ENCODE measurements at places on chromosomes 2 and 18. TPM values are rescaled to one million over a fixed set of nuclear protein-coding genes. Genes with fewer than 3 reads are reported as not detected.

GRCh38 chr2:175034716-175035115, 29.5 kb upstream of the CHN1 start:
- H3K36me3 ChIP-seq: no peaks in the 10 kb centered on the region
- no peak overlapping the region for H3K4me3 ChIP-seq
- no peaks in the 10 kb centered on the region for H3K4me1 ChIP-seq
- no peak for DNase-seq
- H3K27me3 ChIP-seq: no peaks in the 10 kb centered on the region

Gene TAF4B
- total RNA-seq: 5.6 TPM

Gene NOSTRIN
- total RNA-seq: 5.1 TPM

- H3K4me3 ChIP-seq: no peak overlapping the region
- H3K27me3 ChIP-seq: no peaks in the 10 kb centered on the region
- H3K4me1 ChIP-seq: no peaks in the 10 kb centered on the region
- DNase-seq: no peak
These were observed 126.0 kb downstream of the LPIN1 start for GRCh38 chr2:11872247-11872947.

DNA sequence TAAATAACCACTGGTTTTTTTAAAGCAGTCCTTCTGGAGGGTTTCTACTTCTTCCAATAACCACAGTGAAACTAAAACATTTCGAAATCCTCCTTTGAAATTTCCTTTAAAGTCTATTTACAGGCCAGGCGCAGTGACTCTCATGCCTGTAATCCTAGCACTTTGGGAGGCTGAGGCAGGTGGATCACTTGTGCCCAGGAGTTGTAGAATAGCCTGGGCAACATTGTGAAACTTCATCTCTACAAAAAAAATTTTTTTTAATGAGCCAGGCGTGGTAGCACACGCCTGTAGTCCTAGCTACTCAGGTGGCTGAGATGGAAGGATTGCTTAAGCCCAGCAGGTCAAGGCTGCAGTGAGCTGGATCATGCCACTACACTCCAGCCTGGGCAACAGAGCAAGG, 15.2 kb downstream of the KIDINS220 start:
- H3K36me3 ChIP-seq: peaks cover 20% of the 10 kb centered on the region
- peak; percentile 79 for DNase-seq
- H3K4me3 ChIP-seq: no peak overlapping the region
- H3K27ac ChIP-seq: peak overlapping the region; percentile 85

DNA sequence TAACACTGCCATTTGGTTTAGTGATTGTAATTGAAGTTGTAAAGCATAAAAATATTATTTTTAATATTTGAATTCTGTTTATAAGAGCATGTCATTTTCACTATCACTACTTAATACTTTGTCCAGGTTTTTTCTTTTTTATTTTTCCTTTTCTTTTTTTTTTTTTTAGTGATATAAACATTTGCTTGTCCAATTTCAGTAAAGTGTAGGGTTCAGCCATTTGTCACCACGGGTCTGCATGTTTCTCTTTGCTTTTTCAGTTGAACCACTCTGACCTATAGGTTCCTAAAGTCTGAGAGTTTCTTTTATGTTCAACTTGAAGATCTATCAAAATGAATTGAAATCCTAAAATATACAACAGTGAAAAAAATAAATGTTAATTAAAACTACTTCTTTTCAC, 48.5 kb upstream of the SPAG16 start:
- no peaks in the 10 kb centered on the region for H3K36me3 ChIP-seq
- no peaks in the 10 kb centered on the region for H3K4me1 ChIP-seq
- H3K27me3 ChIP-seq: no peaks in the 10 kb centered on the region
- no peak overlapping the region for H3K27ac ChIP-seq
- H3K4me3 ChIP-seq: no peak overlapping the region

DNA sequence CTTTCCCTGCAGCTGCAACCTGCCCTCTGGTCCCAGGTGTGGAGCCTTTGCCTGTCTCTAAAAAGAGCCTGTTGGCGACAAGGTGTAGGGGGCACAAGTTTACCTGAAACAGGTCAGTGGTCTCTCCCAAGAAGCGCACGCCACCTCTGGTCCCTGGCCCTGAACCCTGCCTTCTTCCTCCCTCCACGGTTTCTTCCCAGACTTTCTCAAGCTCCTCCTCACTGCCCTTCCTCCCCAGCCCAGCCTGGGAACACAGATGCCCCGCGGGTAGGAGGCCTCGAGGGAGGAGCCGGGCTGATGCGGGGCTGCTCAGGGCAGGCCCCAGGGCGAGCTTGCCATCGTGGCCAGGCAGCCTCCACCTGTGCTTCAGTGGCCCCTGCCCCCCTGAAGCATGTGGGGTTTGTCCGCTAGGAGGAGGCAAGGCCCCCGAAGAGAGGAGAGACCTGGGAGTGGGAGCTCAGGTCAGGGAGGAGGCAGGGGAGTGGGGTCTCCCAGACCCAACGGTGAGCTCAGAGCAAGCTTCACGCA, 89.5 kb downstream of the SMAD7 start:
- H3K27me3 ChIP-seq: no peaks in the 10 kb centered on the region
- no peaks in the 10 kb centered on the region for H3K36me3 ChIP-seq
- no peak for DNase-seq

GRCh38 chr18:48636436-48636835, 97.6 kb downstream of the CTIF start:
- peaks cover 13% of the 10 kb centered on the region for H3K4me1 ChIP-seq
- no peaks in the 10 kb centered on the region for H3K36me3 ChIP-seq
- H3K27me3 ChIP-seq: no peaks in the 10 kb centered on the region
- no peak overlapping the region for H3K27ac ChIP-seq
- no peak overlapping the region for H3K4me3 ChIP-seq

DNA sequence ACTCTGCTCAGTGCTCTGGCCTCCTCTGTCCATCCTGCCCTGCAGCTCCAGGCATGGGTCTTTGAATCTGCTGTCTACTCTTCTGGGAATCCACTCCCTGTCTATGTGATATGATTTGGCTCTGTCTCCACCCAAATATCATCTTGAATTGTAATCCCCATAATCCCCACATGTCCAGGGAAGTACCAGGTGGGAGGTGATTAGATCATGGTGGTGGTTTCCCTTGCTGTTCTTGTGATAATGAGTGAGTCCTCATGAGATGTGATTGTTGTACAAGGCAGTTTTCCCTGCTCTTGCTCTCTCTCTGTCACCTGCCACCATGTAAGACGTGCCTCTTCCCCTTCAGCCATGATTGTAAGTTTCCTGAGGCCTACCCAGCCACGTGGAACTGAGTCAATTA, 881.8 kb upstream of the ID2 start:
- no peak overlapping the region for H3K4me3 ChIP-seq
- no peak for DNase-seq
- no peaks in the 10 kb centered on the region for H3K27me3 ChIP-seq
- H3K36me3 ChIP-seq: no peaks in the 10 kb centered on the region
- H3K27ac ChIP-seq: no peak overlapping the region

DNA sequence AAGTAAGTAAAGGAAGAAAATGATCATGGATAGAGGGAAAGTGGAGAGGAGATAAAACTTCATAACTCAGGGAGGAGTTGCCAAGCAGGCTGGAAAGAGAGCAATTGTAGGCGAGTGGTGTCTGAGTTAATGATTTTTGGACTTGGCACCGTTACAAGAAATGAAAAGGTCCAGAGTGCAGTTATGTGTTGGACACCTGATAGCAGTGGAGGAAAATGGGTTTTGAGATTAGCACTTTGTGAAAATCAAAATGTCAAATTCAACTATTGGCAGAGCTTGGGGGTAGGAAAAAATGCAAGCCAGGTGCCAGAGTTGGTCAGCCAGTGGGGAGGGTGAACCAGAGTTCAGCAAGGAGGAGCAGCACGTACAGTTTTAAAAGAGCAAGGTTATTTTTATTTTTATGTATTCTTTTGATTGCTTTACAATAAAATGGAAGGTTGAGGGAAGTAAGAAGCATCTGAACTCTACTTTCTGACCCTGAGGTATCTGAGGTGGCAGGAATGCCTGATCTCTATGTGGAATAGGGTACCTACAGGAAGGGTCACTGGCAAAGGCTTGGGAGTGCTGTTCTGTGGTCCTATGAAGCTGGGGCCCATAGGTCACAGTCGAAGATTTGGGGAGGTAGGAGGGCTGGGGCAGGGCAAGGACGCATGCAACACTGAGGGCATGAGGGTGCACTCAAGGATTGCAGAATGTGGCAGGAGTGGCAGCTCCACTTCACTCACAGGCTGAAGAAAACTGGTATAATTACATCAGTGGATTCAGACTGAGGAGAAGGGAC, 127.5 kb downstream of the CD8B2 start:
- H3K4me3 ChIP-seq: no peak overlapping the region
- DNase-seq: no peak
- peaks cover 4% of the 10 kb centered on the region for H3K27me3 ChIP-seq

Gene LAMA3
- 3.0 TPM for total RNA-seq

Gene ZEB2
- total RNA-seq: 24.2 TPM

DNA sequence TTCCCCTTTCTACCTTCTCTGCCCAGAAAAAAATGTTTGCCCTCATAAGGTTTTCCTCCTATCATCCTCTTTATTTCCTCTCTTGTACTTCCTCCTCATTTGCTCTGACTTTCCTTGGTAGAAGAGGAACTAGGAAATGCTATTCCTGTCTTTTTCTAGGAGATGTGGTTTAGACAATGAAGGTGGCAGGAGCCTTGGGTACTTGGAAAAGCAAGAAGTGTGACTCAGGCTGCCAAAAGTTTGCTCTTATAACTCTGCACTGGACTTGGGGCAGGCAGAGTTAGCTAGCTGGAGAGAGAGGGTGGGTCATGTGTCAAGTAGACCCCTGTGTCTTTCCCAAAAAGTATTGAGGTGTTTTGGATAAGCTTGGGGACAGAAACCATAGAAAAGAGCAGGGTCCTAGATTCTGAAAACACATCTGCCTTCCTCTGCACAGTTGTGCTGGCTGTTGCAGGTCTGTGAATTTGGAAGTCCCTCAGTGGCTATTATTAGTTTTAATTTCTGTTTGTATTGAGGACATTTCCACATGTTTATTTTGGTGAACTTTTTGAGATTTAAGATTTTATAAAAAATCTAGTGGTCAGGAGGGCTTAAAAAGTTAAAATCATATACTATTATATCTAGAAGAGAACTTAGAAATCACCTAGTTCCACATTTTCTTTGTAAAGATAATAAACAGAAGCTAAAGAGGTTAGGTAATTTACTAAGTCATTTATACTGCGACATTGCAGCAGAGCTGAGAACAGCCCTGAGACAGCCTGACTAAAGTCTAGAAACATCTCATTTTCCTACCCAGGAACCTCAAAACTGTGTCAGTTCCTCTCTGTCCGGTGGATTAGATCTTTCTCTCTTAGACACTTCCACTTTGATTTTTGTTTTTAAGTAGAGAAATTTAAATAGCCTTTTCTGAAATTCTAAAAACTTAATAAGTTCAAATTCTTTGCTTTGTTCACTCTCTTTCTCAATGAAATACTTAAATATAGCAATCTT, 16.0 kb downstream of the INSIG2 start:
- peaks cover 9% of the 10 kb centered on the region for H3K36me3 ChIP-seq
- no peak overlapping the region for H3K27ac ChIP-seq
- H3K4me3 ChIP-seq: no peak overlapping the region
- H3K4me1 ChIP-seq: no peaks in the 10 kb centered on the region
- H3K27me3 ChIP-seq: no peaks in the 10 kb centered on the region

Gene COL3A1
- 13.8 TPM for total RNA-seq

- no peaks in the 10 kb centered on the region for H3K36me3 ChIP-seq
- H3K4me1 ChIP-seq: peaks cover 13% of the 10 kb centered on the region
- H3K27ac ChIP-seq: no peak overlapping the region
- no peak overlapping the region for H3K4me3 ChIP-seq
- no peaks in the 10 kb centered on the region for H3K27me3 ChIP-seq
These were observed 58.6 kb upstream of the AFF3 start for GRCh38 chr2:100200985-100201384.

- H3K36me3 ChIP-seq: no peaks in the 10 kb centered on the region
- DNase-seq: no peak
- no peak overlapping the region for H3K27ac ChIP-seq
- peak overlapping the region; percentile 70 for H3K4me3 ChIP-seq
- peaks cover 23% of the 10 kb centered on the region for H3K4me1 ChIP-seq
- H3K27me3 ChIP-seq: no peaks in the 10 kb centered on the region
These were observed 1.5 kb downstream of the SOWAHC start for GRCh38 chr2:109615637-109616144.

Gene FMNL2
- 6.7 TPM for total RNA-seq

Gene ZAP70
- 0.25 TPM for total RNA-seq

DNA sequence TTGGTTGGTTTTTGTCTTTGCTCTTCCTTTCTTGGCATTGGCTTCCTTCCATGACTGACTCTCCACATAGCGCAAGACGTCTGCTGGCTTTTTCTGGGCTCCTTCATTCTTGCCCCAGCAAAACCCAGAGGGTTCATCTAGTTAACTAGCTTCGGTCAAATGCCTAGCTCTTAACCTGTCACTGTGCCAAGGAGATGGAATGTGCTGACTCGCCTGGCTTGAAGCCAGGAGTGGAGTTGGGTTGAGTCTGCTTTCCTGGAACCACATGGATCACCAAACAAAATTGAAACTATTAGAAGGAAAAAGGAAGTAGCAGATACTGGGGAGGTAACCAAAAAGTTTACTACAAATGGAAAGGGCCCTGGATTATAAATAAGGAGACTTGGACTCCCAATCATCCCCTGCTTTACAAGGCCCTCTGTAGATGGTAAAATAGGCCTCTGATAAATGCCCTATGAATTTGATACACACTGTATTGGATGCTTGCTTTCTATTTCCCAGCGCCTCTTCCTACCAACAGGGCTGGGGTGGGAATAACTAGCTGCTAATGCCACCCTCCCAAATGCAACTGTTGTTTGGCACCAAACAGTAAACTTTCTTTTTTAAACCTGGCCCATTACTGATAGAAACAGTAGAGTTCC, 11.3 kb downstream of the MALT1 start:
- H3K4me3 ChIP-seq: no peak overlapping the region
- peak overlapping the region; percentile 42 for H3K27ac ChIP-seq
- no peaks in the 10 kb centered on the region for H3K36me3 ChIP-seq
- peaks cover 18% of the 10 kb centered on the region for H3K4me1 ChIP-seq

DNA sequence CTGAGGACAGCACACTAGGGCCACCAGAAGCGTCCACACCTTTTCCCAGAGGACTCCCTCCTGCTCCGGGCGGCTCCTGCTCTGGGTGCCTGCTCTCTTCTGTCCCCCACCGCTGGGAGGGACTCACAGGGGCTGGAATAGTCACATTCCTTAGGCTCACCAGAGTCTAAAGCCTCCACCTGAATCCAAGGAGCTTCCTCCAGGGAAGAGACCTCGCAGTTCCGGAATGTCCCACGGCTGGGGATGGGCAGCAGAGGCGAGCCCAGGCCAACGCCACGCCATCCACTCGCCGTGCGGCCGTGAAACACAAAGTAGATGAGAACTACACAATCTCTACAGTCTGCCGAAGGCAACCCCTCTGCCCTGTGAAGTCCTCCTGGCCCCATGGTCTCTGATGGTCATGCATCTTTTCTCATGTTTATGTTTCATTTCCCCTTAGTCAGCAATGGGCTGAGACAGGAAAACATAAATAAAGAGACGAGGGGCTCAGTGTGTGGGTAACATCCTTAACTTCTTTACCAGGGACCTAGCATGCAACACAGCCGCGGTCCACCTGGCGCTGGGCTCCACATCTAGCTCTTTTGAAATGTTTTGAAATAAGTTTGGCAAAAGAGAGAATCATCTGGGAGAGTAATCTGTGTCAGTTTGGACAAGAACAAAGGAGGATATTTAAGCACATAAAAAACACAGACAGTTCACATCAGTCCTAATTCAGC, 98.4 kb downstream of the PXDN start:
- DNase-seq: no peak
- H3K4me1 ChIP-seq: no peaks in the 10 kb centered on the region
- H3K27ac ChIP-seq: no peak overlapping the region
- no peaks in the 10 kb centered on the region for H3K27me3 ChIP-seq
- H3K4me3 ChIP-seq: no peak overlapping the region
- H3K36me3 ChIP-seq: no peaks in the 10 kb centered on the region
